ENCODE measurements at places on chromosomes 5 and 9. TPM values are rescaled to one million over a fixed set of nuclear protein-coding genes. Genes with fewer than 3 reads are reported as not detected.
A peak's percentile ranks its signal among the peaks of the same experiment; 100 is the strongest.

GRCh38 chr9:115285836-115286235 lies 167.9 kb upstream of the TNC start:
- no peak for DNase-seq
- no peak overlapping the region for H3K27ac ChIP-seq
- H3K4me1 ChIP-seq = no peaks in the 10 kb centered on the region
- H3K4me3 ChIP-seq = no peak overlapping the region

- no peaks in the 10 kb centered on the region for H3K27me3 ChIP-seq
- H3K4me3 ChIP-seq = no peak overlapping the region
- DNase-seq = no peak
- H3K4me1 ChIP-seq = peaks cover 27% of the 10 kb centered on the region
- H3K36me3 ChIP-seq = peaks cover 7% of the 10 kb centered on the region
- H3K27ac ChIP-seq = no peak overlapping the region
Measured at GRCh38 chr5:42952578-42952974, 87.5 kb downstream of the ANXA2R start.

GRCh38 chr5:170846416-170846815 lies 15.4 kb upstream of the RANBP17 start:
- no peak overlapping the region for H3K4me3 ChIP-seq
- H3K27ac ChIP-seq = no peak overlapping the region
- no peak for DNase-seq

DNA sequence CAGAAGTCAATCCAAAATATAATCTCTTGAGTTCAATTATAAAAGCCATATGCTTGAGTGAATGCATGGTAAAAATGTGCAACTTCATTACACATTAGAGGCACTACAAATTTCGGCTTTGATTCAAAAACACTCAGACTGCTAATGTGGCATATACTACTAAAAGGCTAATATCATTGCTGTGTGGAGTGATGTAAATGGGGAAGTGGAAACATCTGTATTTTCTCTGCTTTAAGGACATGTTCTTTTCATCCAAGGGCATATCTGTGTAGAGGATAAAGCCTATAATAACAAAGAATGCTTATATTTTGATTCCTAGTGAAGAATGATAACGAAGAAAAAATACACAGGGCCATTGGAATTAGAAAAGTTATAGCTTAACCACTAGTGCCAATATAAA lies 643.9 kb upstream of the ZNF608 start:
- no peaks in the 10 kb centered on the region for H3K27me3 ChIP-seq
- H3K36me3 ChIP-seq = no peaks in the 10 kb centered on the region
- H3K4me3 ChIP-seq = no peak overlapping the region
- H3K4me1 ChIP-seq = peaks cover 13% of the 10 kb centered on the region
- DNase-seq = no peak

- peaks cover 62% of the 10 kb centered on the region for H3K4me1 ChIP-seq
- H3K27me3 ChIP-seq = no peaks in the 10 kb centered on the region
- H3K4me3 ChIP-seq = no peak overlapping the region
- H3K27ac ChIP-seq = no peak overlapping the region
- peak; percentile 48 for DNase-seq
- no peaks in the 10 kb centered on the region for H3K36me3 ChIP-seq
Measured at GRCh38 chr9:22037954-22038690, 29.0 kb upstream of the CDKN2B start.

Gene MROH2B
- total RNA-seq = not detected

Gene TGFBI
- total RNA-seq = 4.5 TPM

DNA sequence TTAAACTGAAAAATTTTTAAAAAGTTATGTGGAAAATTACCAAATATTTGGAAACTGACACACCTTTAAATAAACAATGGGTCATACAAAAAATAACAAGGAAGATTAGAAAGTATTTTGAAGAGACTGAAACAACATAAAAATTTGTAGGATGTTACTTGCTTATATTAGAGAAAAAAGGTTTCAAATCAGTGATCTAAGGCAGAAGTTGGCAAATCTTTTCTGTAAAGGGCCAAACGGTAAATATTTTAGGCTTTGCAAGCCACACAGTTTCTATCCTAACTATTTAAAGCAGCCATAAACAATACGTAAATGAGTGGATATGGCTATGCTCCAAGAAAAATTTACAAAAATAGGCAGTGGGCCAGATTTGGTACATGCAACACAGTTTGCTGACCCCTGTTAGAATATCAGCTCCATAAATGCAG lies 81.3 kb downstream of the OXCT1 start:
- H3K4me1 ChIP-seq = peaks cover 57% of the 10 kb centered on the region
- DNase-seq = peak; percentile 82
- peak overlapping the region; percentile 44 for H3K4me3 ChIP-seq
- H3K27me3 ChIP-seq = no peaks in the 10 kb centered on the region
- no peaks in the 10 kb centered on the region for H3K36me3 ChIP-seq
- H3K27ac ChIP-seq = peak overlapping the region; percentile 77

DNA sequence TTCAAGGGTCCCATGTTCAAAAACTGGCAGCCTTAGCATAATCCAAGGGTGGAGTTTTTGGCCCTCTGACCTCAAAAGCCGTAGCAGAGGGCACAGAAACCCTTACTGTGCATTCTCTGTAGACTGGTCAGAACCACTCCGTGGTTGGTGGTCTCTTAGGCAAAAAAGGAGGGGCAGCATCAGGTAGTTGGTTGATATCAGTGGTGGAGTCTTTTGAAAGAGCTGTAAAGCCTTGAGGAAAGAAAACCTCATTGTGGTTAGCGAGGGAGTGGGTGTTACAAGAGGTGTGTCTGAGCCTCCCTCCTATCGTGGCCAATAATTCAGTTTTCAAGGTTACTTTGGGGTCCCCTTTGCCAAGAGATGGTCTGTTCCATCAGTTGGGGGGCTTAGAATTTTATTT lies 40.9 kb downstream of the ARHGEF28 start:
- peaks cover 6% of the 10 kb centered on the region for H3K4me1 ChIP-seq
- H3K4me3 ChIP-seq = no peak overlapping the region
- H3K27ac ChIP-seq = no peak overlapping the region
- no peaks in the 10 kb centered on the region for H3K27me3 ChIP-seq
- no peak for DNase-seq

DNA sequence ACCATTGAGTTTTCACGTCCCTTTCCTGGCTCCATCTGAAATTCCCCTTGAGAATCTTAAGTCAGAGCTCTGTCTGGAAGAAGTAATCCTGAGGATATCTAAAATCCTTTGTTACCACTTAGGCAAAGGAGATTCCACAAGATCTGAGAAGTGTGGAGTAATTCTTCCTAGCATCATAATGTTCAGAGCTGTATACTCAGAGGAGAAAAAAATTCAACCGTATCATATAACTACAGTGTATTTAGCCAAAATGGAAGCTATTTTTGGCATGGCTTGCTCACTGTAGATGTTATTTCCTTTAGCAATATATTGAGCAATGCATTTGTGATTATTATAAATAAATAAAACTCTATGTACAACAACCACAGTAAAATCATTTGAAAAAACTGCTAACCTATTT lies 1858.4 kb downstream of the EFNA5 start:
- no peak overlapping the region for H3K4me3 ChIP-seq
- H3K4me1 ChIP-seq = no peaks in the 10 kb centered on the region
- no peaks in the 10 kb centered on the region for H3K36me3 ChIP-seq
- no peak for DNase-seq
- no peaks in the 10 kb centered on the region for H3K27me3 ChIP-seq

- H3K27me3 ChIP-seq = no peaks in the 10 kb centered on the region
- no peaks in the 10 kb centered on the region for H3K36me3 ChIP-seq
- H3K27ac ChIP-seq = no peak overlapping the region
- H3K4me3 ChIP-seq = no peak overlapping the region
- DNase-seq = no peak
- peaks cover 5% of the 10 kb centered on the region for H3K4me1 ChIP-seq
Measured at GRCh38 chr9:109771796-109772531, 8.0 kb upstream of the PALM2AKAP2 start.

Gene LEAP2
- total RNA-seq = not detected

Gene TMEM171
- total RNA-seq = 2.4 TPM

- H3K27me3 ChIP-seq = no peaks in the 10 kb centered on the region
- H3K4me3 ChIP-seq = no peak overlapping the region
- no peak for DNase-seq
- no peak overlapping the region for H3K27ac ChIP-seq
- H3K36me3 ChIP-seq = peaks cover 12% of the 10 kb centered on the region
Measured at GRCh38 chr9:81594415-81594814, 94.9 kb downstream of the TLE1 start.

Gene FAM81B
- total RNA-seq = not detected

Gene QSOX2
- 9.9 TPM for total RNA-seq

GRCh38 chr5:149376711-149377447 lies 2.2 kb downstream of the IL17B start:
- DNase-seq = no peak
- no peaks in the 10 kb centered on the region for H3K27me3 ChIP-seq
- no peaks in the 10 kb centered on the region for H3K4me1 ChIP-seq

Gene RANBP3L
- not detected for total RNA-seq

Gene MYMK
- total RNA-seq = not detected

Gene IFNA13
- not detected for total RNA-seq

GRCh38 chr9:135724186-135724787 lies 22.3 kb downstream of the KCNT1 start:
- peak; percentile 71 for DNase-seq
- no peak overlapping the region for H3K27ac ChIP-seq
- H3K4me1 ChIP-seq = peaks cover 13% of the 10 kb centered on the region

Gene SLC36A3
- not detected for total RNA-seq

DNA sequence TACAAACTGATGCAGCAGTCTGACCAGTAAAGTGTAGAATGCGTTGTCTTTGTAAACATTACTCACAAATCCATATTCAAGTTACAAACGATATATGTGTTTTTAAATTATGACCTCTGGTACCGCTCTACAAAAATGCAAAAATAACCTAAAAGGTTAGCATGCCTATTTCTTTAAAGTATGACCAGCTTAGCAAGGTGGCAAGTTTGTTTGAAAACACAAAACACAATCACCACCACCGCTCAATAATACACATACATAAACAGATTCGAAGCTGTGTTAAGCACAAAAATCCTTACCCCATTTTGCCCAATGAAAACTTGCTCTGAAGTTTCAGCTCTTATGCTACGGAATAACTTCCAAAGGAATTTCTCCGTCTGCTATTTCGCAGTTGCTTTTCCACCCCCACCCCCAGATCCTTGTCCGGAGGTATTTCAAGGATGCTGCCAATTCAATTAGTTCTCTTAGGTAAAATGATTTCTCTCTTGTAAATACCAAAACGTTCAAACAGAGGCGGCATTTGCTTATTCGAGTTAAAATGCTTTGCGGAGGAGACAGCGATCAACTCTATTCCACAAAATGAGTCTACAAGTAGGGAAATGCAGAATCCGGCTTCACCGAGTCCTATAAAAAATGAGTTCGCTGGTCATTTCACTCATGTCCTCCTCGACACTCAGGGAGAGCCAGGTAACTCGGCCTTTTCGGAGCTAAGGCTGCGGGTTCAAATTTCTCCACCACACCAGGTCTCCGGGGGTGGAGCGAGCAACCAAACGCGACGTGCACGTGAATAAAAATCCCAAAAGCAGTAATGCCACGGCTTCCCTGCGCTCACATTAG lies 1.2 kb downstream of the HOMER1 start:
- peak overlapping the region; percentile 91 for H3K4me3 ChIP-seq
- no peaks in the 10 kb centered on the region for H3K27me3 ChIP-seq
- no peaks in the 10 kb centered on the region for H3K36me3 ChIP-seq

- H3K36me3 ChIP-seq = no peaks in the 10 kb centered on the region
- DNase-seq = peak; percentile 57
- H3K4me1 ChIP-seq = no peaks in the 10 kb centered on the region
- no peak overlapping the region for H3K4me3 ChIP-seq
- peaks cover 33% of the 10 kb centered on the region for H3K27me3 ChIP-seq
- no peak overlapping the region for H3K27ac ChIP-seq
Measured at GRCh38 chr9:26723486-26723885, 169.1 kb downstream of the CAAP1 start.

DNA sequence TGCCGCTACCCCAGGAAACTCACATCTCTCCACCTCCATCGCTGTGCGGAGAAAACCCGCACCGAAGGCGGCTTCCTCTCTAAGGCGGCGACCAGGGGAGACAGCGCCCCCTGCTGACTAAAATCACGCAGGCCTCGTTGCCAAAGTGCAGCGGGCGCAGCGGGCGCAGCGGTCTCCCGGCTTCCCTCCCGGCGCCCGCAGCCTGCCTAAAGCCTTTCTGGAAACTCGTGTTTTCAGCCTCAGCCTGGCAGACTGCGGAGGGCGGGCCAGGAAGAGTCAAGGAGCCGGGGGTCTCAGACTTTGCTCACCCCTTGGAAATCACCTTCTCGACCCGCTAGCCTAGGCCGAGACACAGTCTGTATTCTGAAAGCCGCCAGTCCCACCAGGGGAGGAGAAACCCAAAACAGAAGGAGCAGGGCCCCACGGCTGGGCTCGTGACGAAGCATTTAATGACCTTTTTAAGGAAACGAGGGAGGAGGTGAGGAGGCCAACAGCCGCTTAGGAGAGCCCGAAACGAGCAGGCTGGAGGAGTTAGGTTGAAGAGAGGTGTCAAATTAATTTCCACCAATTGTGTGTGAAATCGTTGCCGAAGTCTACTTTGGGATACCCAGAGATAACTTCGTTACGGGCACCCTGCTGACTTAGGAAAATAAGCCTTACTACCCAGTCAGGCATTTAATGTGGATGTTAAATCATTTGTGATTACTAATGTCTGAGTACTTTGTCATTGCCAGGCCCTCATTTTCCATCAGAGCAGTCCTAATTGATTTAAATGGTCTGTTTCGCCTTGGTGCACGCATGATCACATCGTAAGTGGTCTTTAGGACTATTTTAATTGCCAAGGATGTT lies 7.3 kb upstream of the FOXB2 start:
- DNase-seq = peak; percentile 17
- H3K36me3 ChIP-seq = no peaks in the 10 kb centered on the region
- H3K4me1 ChIP-seq = no peaks in the 10 kb centered on the region
- no peak overlapping the region for H3K4me3 ChIP-seq

Gene SPINK5
- not detected for total RNA-seq

GRCh38 chr5:138640646-138641254 lies 65.5 kb upstream of the HSPA9 start:
- no peaks in the 10 kb centered on the region for H3K36me3 ChIP-seq
- no peaks in the 10 kb centered on the region for H3K4me1 ChIP-seq

DNA sequence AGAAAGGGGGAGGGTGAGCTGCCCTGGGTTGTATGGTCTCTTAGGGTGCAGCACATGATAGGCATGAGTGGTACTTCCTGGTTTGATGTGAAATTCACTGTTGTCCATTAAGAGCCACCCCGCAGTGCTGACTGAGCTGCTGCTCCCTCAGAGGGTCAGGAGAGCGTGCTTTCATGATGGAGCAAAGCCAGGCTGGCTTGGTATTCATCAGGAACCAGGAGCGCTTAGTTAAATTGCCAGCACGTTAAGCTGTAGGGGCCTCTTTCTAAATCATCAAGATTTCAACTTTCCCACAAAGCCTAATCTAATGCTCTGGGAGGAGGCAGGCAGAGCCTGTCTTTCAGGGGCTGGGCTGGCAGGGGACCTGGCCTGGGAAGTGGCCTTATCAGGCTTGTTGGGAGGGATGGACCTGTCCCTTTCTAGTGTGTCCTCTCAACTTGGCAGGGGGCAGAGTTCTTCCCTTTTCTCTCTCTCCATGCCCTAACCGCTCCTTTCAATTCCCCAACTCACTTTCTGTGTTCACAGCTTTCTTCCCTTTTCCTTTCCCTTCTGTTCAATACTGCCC lies 7.9 kb downstream of the CYSTM1 start:
- H3K27ac ChIP-seq = no peak overlapping the region
- no peak for DNase-seq
- H3K27me3 ChIP-seq = no peaks in the 10 kb centered on the region
- H3K4me3 ChIP-seq = no peak overlapping the region

GRCh38 chr9:134932606-134933005 lies 14.9 kb upstream of the FCN1 start:
- H3K36me3 ChIP-seq = no peaks in the 10 kb centered on the region
- no peak for DNase-seq
- no peaks in the 10 kb centered on the region for H3K4me1 ChIP-seq
- H3K27ac ChIP-seq = no peak overlapping the region
- H3K4me3 ChIP-seq = no peak overlapping the region

All from PC-3 (cell line).